Hematopoietic multipotent progenitor cell treated with erythropoietin and hydrocortisone succinate and interleukin-3 and kit ligand, for 17 days (in vitro differentiated cells): ENCODE measurements at places on chromosomes 7 and 10.

DNA sequence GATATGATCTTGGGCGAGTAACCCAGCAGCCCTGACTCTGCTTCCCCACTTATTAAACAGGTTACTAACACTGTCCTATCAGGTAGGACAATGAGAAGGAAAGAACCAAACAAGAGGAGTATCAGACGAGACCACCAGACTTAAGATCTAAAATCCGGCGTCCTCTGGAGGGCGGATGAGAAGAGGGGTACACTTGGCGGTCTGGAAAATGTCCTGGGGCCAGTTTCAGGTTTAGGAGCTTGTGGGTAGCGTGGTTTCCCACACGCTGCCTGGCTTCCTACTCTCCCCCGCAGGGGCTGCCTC is 635 bp downstream of the ZNF32 start:
- no peak for DNase-seq

DNA sequence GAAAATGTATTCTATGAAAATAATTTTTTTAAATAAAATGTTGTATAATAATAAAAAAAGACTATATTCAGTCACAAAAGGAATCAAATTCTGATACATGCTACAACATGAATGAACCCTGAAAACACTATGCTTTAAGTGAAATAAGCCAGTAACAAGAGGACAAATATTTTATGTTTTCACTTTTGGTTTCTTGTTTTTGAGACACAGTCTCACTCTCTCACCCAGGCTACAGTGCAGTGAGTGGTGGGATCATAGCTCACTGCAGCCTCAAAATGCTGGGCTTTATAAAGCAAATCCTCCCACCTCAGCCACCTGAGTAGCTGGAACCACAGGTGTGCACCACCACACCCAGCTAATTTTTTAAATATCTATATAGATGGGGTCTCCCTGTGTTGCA is 64.2 kb downstream of the CNOT4 start:
- no peak for DNase-seq

DNA sequence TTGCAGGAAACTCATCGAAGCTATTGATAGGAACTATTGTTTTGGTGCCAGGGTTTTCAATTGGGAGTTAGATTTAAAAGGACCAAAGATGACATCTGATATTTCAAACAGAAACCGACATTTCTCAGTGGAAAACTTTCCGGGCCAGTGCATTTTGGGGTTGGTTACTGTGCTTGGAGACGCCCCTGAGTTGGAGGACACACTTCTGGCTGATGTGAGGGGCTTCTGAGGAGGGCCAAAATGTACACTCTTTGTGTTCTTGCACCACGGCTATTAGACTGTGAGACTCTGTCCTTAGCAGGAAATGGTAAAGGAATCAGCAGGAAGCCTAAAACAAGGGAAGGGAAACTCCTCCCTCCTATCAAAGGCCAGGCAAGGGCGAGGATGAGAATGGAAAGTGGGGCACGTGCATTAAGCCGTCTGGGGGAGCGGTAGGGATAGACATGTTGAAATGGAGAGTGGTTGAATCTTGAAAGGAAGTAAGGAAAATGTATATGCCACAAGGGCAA is 1.8 kb upstream of the SRGN start:
- DNase-seq, result no peak

GRCh38 chr7:92833024-92833765 is 3.2 kb downstream of the CDK6 start:
- DNase-seq, result peak; percentile 88

- no peak for DNase-seq
These were observed 1.9 kb upstream of the DEPP1 start for GRCh38 chr10:44980309-44981171.

GRCh38 chr7:17593819-17594419 is 295.5 kb downstream of the AHR start:
- DNase-seq, result no peak

DNA sequence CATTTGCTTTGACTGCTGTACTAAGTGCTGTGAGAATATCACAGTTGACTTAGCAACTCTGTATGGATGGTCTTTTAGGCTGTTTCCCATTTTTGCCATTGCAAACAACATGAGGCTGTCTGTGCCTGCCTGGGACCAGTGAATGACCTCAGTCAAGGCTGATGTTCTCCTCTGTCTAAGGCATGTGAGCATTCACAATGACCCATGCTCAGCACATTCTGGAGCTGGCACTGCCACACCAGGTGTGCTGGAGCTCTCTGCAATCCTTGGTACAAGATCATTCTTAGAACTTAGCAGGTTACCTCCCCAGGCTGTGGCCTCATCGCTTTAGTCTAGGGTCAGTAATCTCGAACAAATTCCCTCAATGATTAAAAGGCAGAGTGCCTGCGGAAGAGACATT is 61.9 kb downstream of the SH3PXD2A start:
- no peak for DNase-seq

DNA sequence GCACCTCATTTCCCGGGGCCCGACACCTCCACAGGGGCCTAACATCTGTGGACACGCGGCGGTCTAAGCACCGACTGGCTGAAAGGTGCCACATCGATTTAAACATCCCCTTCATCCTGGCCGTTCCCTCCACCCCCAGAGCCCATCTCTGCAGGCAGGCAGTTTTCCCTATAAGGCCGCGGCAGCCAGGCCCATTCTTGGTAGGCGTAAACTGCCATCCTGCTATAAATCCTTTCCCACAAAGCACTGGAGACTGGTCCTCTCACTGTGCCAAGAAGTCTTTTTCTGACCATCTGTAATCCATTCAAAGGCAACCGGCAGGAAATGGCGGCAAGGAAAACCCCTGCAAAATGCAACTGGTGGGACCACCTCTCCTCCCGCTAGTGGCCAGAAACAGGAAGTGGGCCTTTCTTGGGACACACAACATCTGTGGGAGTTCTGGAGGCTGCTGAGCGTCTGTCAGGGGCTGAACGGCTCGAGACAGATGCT is 22.4 kb downstream of the ATXN7L1 start:
- no peak for DNase-seq

- DNase-seq, result no peak
These were observed 3.1 kb upstream of the TAS2R38 start for GRCh38 chr7:141976524-141977245.

DNA sequence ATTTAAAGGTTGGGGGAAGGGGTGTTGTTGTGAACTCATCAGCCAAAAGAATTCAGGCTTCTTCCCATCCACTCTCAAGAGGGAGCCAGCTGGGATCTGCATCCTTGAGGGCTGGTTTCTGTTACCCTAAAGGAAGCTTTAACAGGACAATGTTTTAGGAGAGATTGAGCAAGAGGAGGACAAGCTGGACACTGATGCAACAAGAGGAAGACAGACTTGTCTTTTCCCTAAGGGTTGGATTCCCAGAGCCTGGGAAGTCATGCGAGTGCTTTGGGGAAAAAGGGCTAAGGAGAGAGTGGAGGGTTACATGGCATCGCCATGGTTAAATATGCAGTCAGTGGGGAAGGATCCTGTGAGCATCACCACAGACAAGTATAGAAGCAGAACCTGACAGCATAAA is 47.6 kb upstream of the PDE1C start:
- DNase-seq, result no peak

DNA sequence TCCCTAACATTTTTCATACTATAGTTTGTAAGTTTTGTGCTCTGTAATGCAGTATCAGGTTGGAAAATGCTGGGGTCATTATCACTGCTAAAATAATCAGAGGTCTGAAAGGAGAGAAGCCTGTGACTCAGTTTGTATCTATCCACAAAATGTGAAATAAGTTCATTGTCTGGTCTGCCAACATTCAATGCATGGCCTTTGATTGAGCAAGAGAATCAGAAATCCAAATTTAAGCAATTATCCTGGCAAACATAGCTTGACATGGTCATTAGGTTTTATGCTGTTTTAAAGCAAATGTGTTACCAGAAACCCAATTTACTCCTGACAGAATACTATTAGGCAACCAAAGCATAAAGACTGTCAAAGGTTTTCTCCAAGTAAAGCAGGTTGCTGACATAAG is 709.7 kb upstream of the SEMA3D start:
- DNase-seq, result no peak

- DNase-seq, result no peak
These were observed 276.0 kb upstream of the VWC2 start for GRCh38 chr7:49497471-49497870.

- DNase-seq, result no peak
These were observed 264.7 kb downstream of the BAMBI start for GRCh38 chr10:28942012-28942411.

DNA sequence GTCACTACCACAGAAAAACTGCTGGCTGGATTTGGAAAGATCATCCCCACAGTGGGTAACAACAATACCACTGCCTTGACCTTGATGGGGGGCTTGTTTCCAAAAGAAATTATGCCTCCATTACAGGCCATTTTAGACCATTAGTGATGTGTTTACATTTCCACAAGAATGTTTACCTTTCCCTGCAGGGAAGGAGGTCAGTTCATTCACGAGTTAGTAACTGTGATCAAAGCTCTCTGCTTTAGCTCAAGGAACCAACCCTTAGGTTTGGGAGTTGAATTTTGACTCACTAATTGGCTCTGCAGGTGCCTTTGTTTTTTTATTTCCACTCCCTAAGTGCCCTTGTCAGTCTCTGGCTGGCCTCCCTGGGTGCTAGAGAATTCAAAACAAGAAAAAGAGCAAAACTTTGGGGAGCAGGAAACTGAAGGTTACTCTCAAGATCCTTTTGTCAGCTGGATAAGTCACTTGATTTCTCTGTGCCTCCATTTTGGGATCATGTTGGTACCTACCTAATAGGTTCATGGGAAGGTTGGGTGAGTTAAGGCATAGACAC is 41.1 kb upstream of the NUPR2 start:
- DNase-seq, result no peak

- no peak for DNase-seq
These were observed 143.4 kb upstream of the EGR2 start for GRCh38 chr10:62959553-62959952.

- peak; percentile 47 for DNase-seq
These were observed 27.1 kb downstream of the TNRC18 start for GRCh38 chr7:5396542-5396941.

DNA sequence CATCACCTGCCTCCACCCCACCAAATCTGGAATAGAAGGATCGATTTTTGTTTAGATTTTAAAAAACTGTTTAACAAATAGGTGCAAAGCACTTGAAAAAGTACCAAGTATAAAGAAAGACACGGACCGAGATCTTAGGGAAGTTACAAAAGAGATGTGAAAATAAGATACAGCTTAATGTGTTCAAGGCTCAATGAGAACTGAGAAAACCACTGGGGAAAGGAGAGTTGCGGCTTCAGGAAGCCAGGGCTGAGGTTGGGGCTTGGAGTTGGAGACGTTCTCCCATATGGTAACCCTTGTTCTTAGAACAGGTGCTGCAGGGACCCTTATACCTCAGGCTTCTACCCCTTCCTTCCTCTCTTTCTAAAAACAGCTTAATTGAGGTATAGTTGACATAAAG is 140.2 kb downstream of the FANK1 start:
- no peak for DNase-seq

- no peak for DNase-seq
These were observed 5.4 kb downstream of the ADAMTS14 start for GRCh38 chr10:70677620-70678249.

DNA sequence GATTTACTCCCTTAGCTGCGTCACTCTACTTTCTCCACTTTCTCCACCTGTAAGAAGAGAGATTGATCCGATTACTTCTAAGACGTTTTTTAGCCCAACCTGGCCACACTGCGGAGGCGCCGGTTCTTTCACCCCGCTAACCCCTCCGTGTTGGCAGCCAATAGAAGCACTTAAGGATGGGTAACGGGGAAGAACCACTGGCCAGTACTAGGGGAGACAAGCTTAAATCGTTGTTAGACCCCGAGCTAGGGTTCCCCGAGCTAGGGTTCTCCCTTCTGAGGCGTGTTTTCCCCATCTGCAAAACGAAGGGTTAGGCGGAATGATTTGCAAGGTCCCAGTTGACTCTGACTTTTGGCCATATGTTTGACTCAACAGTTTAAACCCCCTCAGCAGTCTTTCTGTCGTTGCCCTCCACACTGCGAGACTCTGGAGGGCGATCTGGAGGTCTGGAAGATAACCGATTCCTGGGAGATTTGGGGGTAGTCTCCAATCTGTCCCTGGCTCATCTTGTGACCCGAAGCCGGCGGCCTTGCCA is 644 bp downstream of the UMAD1 start:
- DNase-seq, result no peak

GRCh38 chr7:151895631-151896031 is 18.7 kb upstream of the PRKAG2 start:
- DNase-seq, result no peak

- DNase-seq, result no peak
These were observed 9.3 kb downstream of the RASGEF1A start for GRCh38 chr10:43257347-43258210.

DNA sequence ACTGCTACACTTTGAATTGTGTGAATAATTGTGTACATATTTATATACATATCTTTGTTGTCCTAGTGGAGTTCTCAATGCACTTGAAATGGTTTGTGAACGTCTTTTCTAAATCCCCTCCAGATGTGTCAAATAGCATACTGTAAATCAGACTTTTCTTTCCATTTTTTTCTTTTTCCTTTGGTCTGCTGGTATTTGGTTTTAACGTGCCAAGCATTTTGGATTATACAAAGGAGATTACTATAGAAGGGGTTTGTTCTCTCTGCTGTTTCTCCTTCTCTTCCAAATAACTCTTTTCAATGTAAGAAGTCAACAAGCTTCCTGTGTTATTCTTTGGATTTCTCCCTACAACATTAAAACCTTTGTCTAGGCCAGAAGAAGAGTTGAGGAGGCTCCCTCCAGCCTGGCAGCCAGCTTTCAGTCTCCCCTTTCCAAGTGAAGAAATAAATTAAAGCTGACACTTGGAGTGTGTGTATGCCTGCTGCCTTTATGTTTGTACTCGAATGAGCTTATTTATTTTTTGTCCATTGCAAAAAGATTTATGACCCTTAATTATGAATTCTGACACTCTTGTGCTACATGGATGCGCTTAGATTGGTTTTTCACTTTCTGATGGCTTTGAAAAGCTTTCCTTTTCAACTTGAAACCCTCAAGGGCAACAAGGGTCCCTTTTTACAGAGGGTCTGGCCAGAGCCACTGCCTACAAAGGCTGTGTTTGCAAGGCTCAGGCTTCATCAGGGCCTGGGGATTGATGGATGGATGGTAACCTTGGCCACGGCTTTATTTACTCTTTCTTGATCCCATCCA is 107.8 kb downstream of the RAB18 start:
- DNase-seq, result no peak

GRCh38 chr7:108299251-108299973 is 156.8 kb downstream of the NRCAM start:
- no peak for DNase-seq
